Left ventricle myocardium inferior (tissue), 1 donor: ENCODE measurements at places on chromosomes 5 and 9.

DNA sequence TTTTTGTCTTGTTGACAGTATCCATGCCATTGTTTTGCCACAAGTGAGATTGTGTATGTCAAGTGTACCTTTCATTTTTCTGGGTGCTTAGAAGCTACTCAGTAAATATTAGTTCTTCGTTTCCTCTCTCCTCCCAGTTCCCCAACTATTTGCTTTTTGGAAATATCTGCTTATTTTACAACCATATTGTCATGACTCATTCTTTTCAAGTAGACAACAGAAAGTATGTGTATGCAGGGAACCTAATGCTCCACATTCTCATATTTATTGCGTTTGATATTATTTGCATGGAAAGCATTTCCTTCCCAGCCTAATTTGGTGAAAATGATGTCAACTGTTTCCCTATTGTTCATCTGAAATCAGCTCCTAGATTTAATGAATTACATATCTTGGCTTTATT, 483.7 kb upstream of the RIOK2 start:
- no peak overlapping the region for H3K27ac ChIP-seq
- no peak overlapping the region for H3K4me3 ChIP-seq
- no peak for DNase-seq
- H3K36me3 ChIP-seq = no peaks in the 10 kb centered on the region
- H3K27me3 ChIP-seq = no peaks in the 10 kb centered on the region

DNA sequence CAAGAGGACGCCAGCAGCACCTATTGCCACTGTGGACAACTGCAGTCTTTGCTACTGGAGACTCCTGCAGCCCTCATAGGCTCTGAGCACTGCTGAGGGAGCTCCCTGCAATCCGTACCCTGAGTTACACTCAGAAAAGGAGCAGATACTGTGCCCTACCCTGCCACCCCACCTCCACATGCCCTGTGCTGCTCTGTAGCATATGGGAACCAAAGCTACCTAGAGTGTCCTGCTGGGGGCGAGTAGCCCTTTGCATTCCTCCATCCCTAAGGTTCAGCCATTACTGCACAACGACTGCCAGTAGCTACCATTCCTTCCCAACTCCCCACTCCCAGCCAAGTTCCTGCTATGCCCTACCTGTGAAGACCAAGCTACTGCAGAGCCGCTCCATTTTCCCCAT, 90.2 kb upstream of the SNCAIP start:
- H3K4me1 ChIP-seq = no peaks in the 10 kb centered on the region
- no peaks in the 10 kb centered on the region for H3K27me3 ChIP-seq
- no peak overlapping the region for H3K4me3 ChIP-seq
- H3K36me3 ChIP-seq = no peaks in the 10 kb centered on the region
- H3K27ac ChIP-seq = no peak overlapping the region
- DNase-seq = no peak

DNA sequence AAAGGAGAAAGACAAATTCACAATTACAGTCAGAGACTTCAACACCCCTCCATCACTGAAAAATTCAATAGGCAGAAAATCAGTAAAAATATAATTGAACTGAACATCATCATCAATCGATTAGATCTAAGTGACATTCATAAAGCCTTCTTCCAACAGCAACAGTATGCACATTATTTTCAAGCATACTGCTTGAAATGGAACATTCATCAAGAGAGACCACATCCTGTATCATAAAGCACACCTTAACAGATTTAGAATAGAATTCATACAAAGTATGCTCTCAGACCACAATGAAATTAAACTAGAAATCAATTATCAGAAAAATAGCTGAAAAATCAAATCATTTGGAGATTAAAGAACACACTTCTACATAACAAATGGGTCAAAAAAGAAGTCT, 39.1 kb downstream of the ERMP1 start:
- no peak overlapping the region for H3K27ac ChIP-seq
- no peaks in the 10 kb centered on the region for H3K27me3 ChIP-seq
- peaks cover 38% of the 10 kb centered on the region for H3K36me3 ChIP-seq
- H3K4me1 ChIP-seq = peaks cover 20% of the 10 kb centered on the region
- H3K4me3 ChIP-seq = no peak overlapping the region

DNA sequence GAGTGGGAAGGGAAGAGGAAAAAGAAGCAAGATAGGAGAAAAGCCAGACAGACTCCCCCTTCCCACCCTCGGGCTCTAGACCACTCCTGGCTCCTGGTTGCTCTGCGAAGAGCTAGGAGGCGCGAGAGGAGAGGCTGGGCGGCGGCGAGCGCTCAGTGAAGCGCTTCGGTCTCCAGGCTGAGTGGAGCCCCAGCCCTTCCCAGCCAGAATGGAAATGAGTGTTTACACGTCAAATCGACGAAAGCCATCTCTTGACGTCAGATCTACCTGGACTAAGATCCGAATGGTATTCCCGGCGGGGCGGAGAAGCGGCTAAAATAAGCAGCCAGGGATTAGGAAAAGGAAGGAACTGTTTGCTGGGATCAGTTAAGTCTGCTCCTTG, at the start of gene PCSK1:
Gene PCSK1 (minus strand): TSS at position 183 of the 382 bp plus-strand sequence. CDS start 206 bp downstream, outside the sequence.
- no peaks in the 10 kb centered on the region for H3K36me3 ChIP-seq
- H3K4me3 ChIP-seq = peak within 1 kb of the TSS; percentile 41
- H3K27ac ChIP-seq = no peak within 1 kb of the TSS
- no peak for DNase-seq
- H3K4me1 ChIP-seq = peaks cover 36% of the 10 kb centered on the region

DNA sequence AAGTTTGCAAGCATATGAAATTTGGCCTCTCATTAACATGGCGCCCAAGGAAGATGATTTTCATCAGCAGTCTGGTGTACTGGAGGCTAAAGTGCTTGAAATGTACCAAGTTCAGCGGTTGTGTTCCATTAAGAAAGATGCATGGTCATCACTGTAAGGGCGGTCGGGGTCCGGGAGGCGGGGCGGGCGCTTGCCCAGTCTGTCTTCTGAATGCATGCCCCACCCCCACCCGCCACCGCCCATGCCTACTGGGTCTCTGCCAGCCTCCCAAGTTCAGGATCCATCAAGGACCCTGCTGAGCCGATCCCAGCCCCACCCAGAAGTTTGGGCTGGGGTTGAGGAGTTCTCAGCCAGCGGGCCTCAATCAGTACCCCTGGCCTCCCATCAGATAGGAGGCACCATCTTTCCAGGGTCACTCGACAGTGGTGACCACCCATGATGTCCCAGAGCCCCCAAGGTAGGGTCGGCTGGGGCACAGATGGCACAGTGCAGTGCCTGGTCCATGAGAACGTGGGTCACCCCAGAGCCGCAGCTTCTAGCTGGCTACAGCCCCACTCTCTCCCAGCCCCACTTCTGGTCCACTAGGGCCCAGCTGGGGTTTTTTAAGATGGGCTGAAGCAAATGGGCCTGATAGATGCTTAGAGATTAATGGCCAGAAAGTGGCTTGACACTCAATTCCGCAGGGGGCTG, 24.4 kb upstream of the PRDM12 start:
- H3K27me3 ChIP-seq = no peaks in the 10 kb centered on the region
- no peaks in the 10 kb centered on the region for H3K4me1 ChIP-seq
- H3K36me3 ChIP-seq = peaks cover 32% of the 10 kb centered on the region
- no peak overlapping the region for H3K4me3 ChIP-seq
- DNase-seq = no peak

- H3K27me3 ChIP-seq = no peaks in the 10 kb centered on the region
- H3K27ac ChIP-seq = no peak overlapping the region
- H3K4me3 ChIP-seq = no peak overlapping the region
- no peaks in the 10 kb centered on the region for H3K36me3 ChIP-seq
- H3K4me1 ChIP-seq = peaks cover 16% of the 10 kb centered on the region
- DNase-seq = no peak
Measured at GRCh38 chr5:97231025-97231636, 48.1 kb upstream of the RIOK2 start.

- no peak overlapping the region for H3K4me3 ChIP-seq
- peaks cover 18% of the 10 kb centered on the region for H3K4me1 ChIP-seq
- no peak for DNase-seq
- no peak overlapping the region for H3K27ac ChIP-seq
- peaks cover 71% of the 10 kb centered on the region for H3K27me3 ChIP-seq
Measured at GRCh38 chr9:81825846-81826516, 102.2 kb upstream of the SPATA31D4 start.

DNA sequence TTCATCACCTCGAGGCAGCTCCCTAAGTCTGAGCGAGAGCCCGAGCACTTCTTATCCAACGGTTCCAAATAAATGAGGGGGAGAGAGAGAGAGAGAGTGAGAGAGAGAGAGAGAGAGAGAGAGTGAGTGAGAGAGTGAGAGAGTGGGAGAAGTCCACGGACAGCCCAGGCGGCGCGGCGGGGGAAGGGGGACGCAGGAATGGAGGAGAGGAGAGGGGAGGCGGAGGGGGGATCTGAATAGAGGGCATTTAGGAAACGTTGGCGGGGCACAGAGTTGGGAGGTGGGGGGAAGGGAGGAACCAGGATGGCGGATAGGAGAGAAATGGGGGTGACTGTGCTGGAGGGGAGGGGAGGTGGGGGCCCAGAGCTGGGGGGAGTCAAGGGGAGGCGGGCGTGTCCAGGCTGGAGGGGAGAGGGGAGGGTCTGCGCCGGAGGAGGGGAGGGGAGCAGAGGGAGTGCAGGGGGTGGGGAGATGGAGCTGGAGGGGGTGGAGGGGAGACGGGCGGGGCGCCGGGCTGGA, 398 bp upstream of the BASP1 start:
- H3K4me1 ChIP-seq = peaks cover 25% of the 10 kb centered on the region

DNA sequence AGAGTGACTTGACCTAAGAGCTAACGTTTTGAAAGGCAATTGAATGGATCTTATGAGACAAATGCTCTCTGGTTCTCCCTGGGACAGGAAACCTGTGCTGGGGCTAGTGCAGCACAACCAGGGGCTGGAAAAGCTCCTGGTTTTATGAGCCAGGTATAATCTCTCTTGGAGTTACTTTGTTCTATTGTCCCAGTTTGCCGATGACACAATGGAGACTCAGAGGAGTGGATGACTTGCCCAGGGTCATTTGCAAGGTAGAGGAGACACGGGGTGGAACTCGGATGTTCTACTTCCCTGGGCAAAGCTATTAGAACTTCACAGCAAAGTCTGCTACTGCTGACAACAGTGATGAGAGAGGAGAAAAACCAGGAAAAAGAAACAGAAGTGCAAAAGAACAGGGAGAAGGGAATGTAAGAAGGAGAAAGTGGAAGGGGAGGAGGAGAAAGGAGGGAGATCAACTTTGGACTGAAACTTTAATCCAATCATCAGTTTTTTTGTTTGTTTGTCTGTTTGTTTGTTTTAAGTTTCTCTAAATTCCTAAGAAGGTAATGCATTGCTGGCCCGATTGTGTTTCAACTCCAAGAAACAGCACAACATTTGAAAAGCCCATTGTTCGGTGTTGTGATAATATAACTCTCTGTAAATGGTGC, 7.4 kb upstream of the GSN start:
- no peak overlapping the region for H3K4me3 ChIP-seq
- no peaks in the 10 kb centered on the region for H3K27me3 ChIP-seq
- no peak overlapping the region for H3K27ac ChIP-seq
- H3K36me3 ChIP-seq = no peaks in the 10 kb centered on the region
- peaks cover 11% of the 10 kb centered on the region for H3K4me1 ChIP-seq
- no peak for DNase-seq

GRCh38 chr5:174798551-174798951, 74.2 kb downstream of the MSX2 start:
- no peaks in the 10 kb centered on the region for H3K36me3 ChIP-seq
- H3K27me3 ChIP-seq = peaks cover 65% of the 10 kb centered on the region
- DNase-seq = no peak
- H3K4me3 ChIP-seq = no peak overlapping the region

DNA sequence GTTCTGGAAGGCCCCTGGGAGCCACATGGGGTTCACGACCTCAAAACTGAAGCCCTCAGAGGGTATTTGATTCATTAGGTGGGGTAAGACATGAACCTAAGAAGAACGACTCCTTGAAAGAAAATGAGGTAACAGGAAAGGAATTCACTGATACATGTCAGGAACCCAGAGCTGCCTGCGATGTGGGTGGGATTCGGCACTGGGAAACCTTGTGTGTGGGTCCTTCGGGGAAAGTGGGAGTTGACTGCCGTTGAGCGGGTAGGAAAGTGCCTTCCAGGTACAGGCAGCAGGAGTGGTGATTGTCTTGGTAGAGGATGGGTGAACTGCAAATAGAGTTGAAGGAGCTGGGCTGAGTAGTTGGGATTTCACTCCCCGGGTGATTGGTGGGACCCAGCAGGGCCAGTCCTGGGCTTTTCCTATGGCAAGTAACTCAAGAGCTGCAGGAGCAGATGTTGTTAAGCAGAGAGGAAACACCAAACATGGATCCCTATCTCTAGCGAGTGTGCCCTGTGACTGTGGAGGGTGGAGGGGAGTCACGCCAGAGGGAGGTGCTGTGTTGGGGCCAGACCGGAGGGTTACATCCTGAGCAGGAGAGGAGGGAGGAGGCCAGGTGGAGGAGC, 30.8 kb downstream of the ANKRD33B start:
- H3K4me3 ChIP-seq = no peak overlapping the region
- no peak for DNase-seq
- H3K27ac ChIP-seq = peak overlapping the region; percentile 86
- H3K27me3 ChIP-seq = no peaks in the 10 kb centered on the region

- H3K4me3 ChIP-seq = no peak overlapping the region
- no peaks in the 10 kb centered on the region for H3K27me3 ChIP-seq
- peaks cover 26% of the 10 kb centered on the region for H3K4me1 ChIP-seq
- H3K36me3 ChIP-seq = no peaks in the 10 kb centered on the region
- H3K27ac ChIP-seq = peak overlapping the region; percentile 61
Measured at GRCh38 chr5:56123531-56124243, 109.4 kb downstream of the ANKRD55 start.

GRCh38 chr5:68647743-68648142, 432.2 kb downstream of the PIK3R1 start:
- no peak overlapping the region for H3K27ac ChIP-seq
- H3K27me3 ChIP-seq = no peaks in the 10 kb centered on the region
- DNase-seq = no peak
- no peaks in the 10 kb centered on the region for H3K36me3 ChIP-seq
- H3K4me3 ChIP-seq = no peak overlapping the region

DNA sequence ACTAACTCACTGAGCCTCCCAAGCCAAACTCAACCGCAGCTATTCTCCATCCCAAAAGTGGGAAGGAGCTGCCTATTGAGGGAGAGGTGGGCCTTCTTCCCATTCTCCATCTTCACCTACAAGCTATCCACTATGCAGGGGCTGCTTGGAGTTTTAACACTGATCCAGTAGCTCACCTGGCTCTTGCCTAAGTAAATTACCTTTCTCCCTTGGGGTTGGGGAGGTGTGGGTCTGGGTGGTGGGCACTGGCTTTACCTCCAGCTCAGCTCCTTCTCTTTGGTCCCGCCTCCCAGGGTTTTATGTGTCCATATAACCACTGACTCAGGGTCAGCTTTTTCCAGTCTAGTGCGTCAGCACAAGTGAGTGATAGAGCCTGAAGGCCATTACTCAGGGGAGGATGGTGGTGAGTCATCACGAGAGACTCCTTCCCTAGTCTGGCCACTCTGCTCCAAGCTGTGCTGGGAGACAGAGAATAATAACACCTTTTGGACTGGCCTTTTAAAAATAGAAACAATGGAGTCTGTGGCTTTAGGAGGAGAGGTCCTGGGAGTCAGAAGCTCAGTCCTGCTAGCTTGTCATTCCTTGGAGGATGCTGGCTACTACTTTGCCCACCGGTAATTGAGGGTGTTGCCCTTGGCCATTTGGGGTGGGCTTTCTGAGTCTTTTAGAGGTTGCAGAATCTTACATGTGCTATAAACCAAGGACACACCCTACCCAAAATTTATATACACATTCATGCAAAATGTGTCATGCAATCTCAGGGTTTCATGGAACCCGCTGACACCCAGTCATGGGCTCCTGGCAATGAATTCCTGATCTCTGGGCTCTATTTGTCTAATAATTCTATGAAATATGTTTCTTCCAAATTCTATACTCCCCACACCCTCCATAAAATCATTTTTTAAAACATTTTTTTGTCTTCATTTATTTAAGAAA, 35.6 kb upstream of the ATP6V1G1 start:
- no peaks in the 10 kb centered on the region for H3K36me3 ChIP-seq
- no peak for DNase-seq
- H3K27me3 ChIP-seq = peaks cover 56% of the 10 kb centered on the region
- no peak overlapping the region for H3K4me3 ChIP-seq
- H3K4me1 ChIP-seq = no peaks in the 10 kb centered on the region
- no peak overlapping the region for H3K27ac ChIP-seq
